Neural crest cell (in vitro differentiated cells): ENCODE measurements at places on chromosomes 2 and 18. TPM values are rescaled to one million over a fixed set of nuclear protein-coding genes. Genes with fewer than 3 reads are reported as not detected.

SEPTIN10 gene
- total RNA-seq = 99.5 and 104 TPM in 2 replicates

COL6A3 gene
- 4.5 and 4.9 TPM in 2 replicates for total RNA-seq

TMEFF2 gene
- total RNA-seq = 1.8 and 2.9 TPM in 2 replicates

RNF138 gene
- total RNA-seq = 49.9 and 51.6 TPM in 2 replicates

SERPINB12 gene
- not detected in 2 replicates for total RNA-seq

FAM228A gene
- total RNA-seq = 0.39 and 0.51 TPM in 2 replicates

IL1RL1 gene
- not detected in 2 replicates for total RNA-seq

CPO gene
- 0.25 and 0.47 TPM in 2 replicates for total RNA-seq

GREB1L gene
- total RNA-seq = 74.8 and 80.5 TPM in 2 replicates

PID1 gene
- 0.34 and 0.91 TPM in 2 replicates for total RNA-seq

TCF4 gene
- 82.5 and 89.9 TPM in 2 replicates for total RNA-seq

CCNT2 gene
- 64.6 and 65.5 TPM in 2 replicates for total RNA-seq
